CD4-positive, alpha-beta memory T cell (primary cell): ENCODE measurements at places on chromosomes 13 and 19. TPM values are rescaled to one million over a fixed set of nuclear protein-coding genes. Genes with fewer than 3 reads are reported as not detected.
A peak's percentile ranks its signal among the peaks of the same experiment; 100 is the strongest.

Gene SHC2
- total RNA-seq = 0.55 TPM

Gene PNMA8B
- 1.2 TPM for total RNA-seq

Gene LAIR1
- 57.6 TPM for total RNA-seq

Gene GARRE1
- 46.3 TPM for total RNA-seq

Gene F2RL3
- total RNA-seq = not detected

Gene ASF1B
- 3.0 TPM for total RNA-seq

- no peak overlapping the region for H3K27ac ChIP-seq
- no peak for DNase-seq
- no peak overlapping the region for H3K4me3 ChIP-seq
Observed at GRCh38 chr13:21736926-21737325, 66.1 kb downstream of the FGF9 start.

DNA sequence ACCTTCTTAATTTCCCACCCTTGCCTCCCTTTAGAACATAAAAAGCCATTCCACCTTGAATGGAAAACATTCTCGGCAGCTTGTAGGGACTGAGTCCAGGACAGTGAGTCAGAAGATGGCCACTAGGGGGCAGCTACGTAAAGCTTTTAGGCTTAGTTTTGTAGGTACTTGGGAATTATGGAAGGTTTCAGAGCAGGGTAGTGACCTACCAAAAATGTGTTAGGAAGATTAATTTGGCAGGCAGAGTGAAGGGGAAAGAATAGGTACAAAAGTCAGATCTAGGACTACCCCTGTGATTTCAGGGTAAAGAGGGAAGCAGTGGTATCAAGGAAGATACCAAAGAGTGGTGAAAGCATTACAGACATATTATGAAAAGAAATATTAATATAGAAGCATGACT is 198.4 kb downstream of the NDFIP2 start:
- DNase-seq = no peak
- H3K36me3 ChIP-seq = no peaks in the 10 kb centered on the region
- H3K4me1 ChIP-seq = no peaks in the 10 kb centered on the region
- no peak overlapping the region for H3K4me3 ChIP-seq
- H3K27me3 ChIP-seq = no peaks in the 10 kb centered on the region

GRCh38 chr19:40552848-40553247 is 23.8 kb upstream of the SHKBP1 start:
- peaks cover 5% of the 10 kb centered on the region for H3K27me3 ChIP-seq
- no peak for DNase-seq
- H3K4me1 ChIP-seq = peaks cover 5% of the 10 kb centered on the region
- H3K36me3 ChIP-seq = no peaks in the 10 kb centered on the region
- H3K4me3 ChIP-seq = no peak overlapping the region

- no peak for DNase-seq
- H3K4me1 ChIP-seq = peaks cover 17% of the 10 kb centered on the region
- H3K4me3 ChIP-seq = peak overlapping the region; percentile 89
- H3K36me3 ChIP-seq = no peaks in the 10 kb centered on the region
- peak overlapping the region; percentile 56 for H3K27ac ChIP-seq
Observed at GRCh38 chr19:11814700-11815035, 595 bp downstream of the ZNF440 start.

GRCh38 chr19:34556488-34556887 is 74.9 kb downstream of the WTIP start:
- no peak overlapping the region for H3K27ac ChIP-seq
- H3K4me1 ChIP-seq = no peaks in the 10 kb centered on the region
- no peak overlapping the region for H3K4me3 ChIP-seq
- H3K27me3 ChIP-seq = no peaks in the 10 kb centered on the region
- no peaks in the 10 kb centered on the region for H3K36me3 ChIP-seq

DNA sequence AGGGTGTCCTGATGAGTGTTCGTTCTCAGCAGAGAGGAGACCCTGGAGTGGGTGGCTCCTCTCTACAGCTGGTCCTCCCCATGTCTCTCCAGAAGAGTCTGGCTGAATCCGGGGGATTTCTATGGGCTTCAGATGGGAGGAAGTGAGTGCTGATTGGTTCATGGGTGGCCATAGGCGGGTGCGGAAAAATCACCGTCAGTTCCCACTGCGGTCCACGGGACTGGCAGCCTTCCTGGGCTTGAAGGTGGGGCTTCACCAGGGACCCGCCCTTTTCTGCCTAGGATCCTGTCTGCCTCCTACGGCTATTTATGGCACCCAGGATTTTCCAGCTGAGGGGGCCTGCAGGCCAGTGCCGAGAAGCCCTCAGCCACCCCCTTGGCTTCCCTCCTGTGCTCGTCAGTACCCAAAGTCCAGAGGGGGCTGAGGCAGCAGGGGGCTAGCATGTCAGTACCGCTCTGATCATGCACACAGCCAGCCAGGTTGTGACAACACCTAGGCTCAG is 18.4 kb downstream of the CPB2 start:
- DNase-seq = no peak
- H3K27ac ChIP-seq = no peak overlapping the region
- no peaks in the 10 kb centered on the region for H3K27me3 ChIP-seq

GRCh38 chr19:46125447-46125846 is 959 bp upstream of the IGFL3 start:
- H3K27ac ChIP-seq = no peak overlapping the region
- no peaks in the 10 kb centered on the region for H3K27me3 ChIP-seq
- H3K4me3 ChIP-seq = no peak overlapping the region
- H3K4me1 ChIP-seq = no peaks in the 10 kb centered on the region

- peaks cover 67% of the 10 kb centered on the region for H3K36me3 ChIP-seq
- no peak overlapping the region for H3K4me3 ChIP-seq
- H3K27ac ChIP-seq = no peak overlapping the region
- DNase-seq = no peak
Observed at GRCh38 chr13:98826146-98826545, 73.7 kb upstream of the SLC15A1 start.

DNA sequence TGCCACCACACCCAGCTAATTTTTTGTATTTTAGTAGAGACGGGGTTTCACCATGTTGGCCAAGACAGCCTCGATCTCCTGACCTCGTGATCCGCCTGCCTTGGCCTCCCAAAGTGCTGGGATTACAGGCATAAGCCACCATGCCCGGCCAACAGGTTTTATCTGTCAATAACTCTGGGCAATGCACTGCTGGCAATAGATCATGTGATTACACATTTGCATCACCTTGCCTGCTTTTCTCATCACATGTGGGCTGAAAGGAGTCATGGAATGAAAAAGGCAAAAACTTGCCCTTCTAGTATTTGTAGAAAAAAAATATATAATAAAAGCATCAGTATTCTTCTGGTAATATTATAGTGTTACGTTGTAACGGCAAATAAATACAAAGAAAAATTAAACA is 164.5 kb downstream of the NHLRC3 start:
- H3K27ac ChIP-seq = no peak overlapping the region
- H3K36me3 ChIP-seq = no peaks in the 10 kb centered on the region
- H3K4me1 ChIP-seq = no peaks in the 10 kb centered on the region
- no peaks in the 10 kb centered on the region for H3K27me3 ChIP-seq

DNA sequence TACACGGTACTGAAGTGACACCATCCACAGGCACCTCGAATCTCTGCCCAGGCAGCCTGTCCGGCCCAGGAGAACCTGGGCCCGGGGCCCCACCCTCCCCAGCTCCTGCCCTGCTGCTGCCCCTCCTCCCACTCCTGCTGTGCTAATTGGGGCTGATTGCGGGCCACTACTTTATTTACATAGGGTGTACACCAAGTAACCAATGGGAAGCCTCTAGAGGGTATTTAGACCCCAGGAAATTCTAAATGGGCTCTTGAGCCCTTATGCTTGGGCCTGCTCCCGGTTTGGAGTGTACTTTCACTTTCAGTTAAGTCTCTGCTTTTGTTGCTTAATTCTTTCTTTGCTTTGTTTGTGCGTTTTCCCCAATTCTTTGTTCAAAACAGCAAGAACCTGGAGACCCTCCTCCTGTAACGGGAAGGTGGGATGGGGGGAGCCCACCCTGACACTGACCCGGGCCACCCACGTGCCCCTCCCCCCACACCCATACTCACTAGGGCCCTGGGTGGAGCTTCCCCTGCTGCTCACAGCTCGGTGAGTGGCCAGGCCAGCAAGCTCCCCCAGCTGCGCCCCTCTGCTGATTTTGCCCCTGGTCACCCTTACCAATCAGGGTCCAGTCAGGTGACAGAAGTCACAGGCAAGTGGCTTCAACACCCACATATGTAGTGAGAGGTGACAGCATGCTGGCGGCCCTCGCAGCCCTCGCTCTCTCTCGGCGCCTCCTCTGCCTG is 9.4 kb downstream of the SCGB2B2 start:
- H3K27me3 ChIP-seq = no peaks in the 10 kb centered on the region
- DNase-seq = peak; percentile 19
- H3K36me3 ChIP-seq = no peaks in the 10 kb centered on the region
- peaks cover 23% of the 10 kb centered on the region for H3K4me1 ChIP-seq
- no peak overlapping the region for H3K4me3 ChIP-seq
- peak overlapping the region; percentile 35 for H3K27ac ChIP-seq

GRCh38 chr13:49497272-49497671 is 1.5 kb downstream of the PHF11 start:
- no peaks in the 10 kb centered on the region for H3K27me3 ChIP-seq
- H3K4me1 ChIP-seq = peaks cover 54% of the 10 kb centered on the region
- H3K36me3 ChIP-seq = peaks cover 7% of the 10 kb centered on the region
- peak overlapping the region; percentile 94 for H3K27ac ChIP-seq
- no peak overlapping the region for H3K4me3 ChIP-seq

DNA sequence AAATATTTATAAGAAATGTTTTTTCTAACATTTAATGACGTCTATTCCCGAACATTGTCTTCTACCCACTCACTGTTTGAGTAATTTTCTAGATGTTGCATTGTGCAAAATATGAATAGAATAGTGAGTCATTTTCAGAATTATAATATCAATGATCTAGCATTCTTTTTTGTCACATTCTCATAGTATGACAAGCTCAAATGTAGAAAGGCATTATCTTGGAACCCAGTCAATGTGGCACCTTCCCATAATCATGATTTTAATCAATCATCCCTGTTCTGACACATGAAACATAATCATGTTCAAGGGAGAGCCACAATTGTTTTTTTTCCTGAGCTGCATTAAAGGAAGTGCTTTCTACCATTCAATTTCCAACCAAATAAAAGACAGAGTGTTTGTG is 265.8 kb downstream of the OXGR1 start:
- H3K27me3 ChIP-seq = no peaks in the 10 kb centered on the region
- no peak for DNase-seq
- H3K27ac ChIP-seq = no peak overlapping the region
- no peaks in the 10 kb centered on the region for H3K36me3 ChIP-seq
- H3K4me3 ChIP-seq = no peak overlapping the region
- no peaks in the 10 kb centered on the region for H3K4me1 ChIP-seq

DNA sequence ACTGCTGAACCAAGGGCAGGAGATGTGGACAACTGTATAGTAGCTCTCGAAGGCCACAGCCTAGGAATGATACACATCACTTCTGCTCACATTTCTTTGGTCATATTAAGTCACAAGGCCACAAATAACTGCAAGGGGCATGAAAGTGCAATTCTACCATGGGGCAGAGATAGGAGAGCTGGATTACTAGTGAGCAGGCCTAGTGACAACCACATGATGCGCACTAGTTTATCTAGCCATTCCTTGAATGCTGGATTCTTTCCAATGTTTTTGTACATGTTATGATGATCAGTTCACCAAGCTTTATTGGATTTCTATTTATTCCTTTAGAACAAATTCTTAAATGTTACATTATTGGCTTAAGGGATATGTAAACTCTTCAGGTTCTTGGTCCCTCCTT is 100.7 kb downstream of the MIPEP start:
- H3K36me3 ChIP-seq = no peaks in the 10 kb centered on the region
- H3K27ac ChIP-seq = no peak overlapping the region
- no peaks in the 10 kb centered on the region for H3K27me3 ChIP-seq
- DNase-seq = no peak
- H3K4me1 ChIP-seq = no peaks in the 10 kb centered on the region
